Kidney tubule cell (primary cell): ENCODE measurements at places on chromosomes 13 and 19.

GRCh38 chr13:84774111-84774510 is 891.8 kb upstream of the SLITRK1 start:
- DNase-seq, result no peak

DNA sequence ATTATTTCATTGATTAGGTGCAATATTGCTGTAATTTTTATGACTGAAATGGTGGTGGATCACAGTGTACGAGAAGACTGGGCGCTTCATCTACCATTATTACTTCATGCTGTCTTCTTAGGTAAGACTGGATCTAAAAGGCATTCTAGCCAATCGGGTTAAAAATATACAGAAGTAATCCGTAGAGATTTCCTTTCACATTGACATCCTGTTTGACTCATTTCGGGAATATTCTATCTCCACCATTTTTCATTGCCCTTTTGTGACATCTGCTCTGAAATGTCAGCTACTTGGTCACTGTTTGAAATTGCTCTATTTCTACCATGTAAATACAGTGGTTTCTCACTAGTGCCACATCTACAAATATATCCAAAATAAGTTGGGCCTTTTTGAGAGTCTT is 90.2 kb downstream of the ZAR1L start:
- no peak for DNase-seq

- no peak for DNase-seq
These were observed 162.7 kb downstream of the KDM4B start for GRCh38 chr19:5131506-5132205.

GRCh38 chr19:48395499-48395898 is 2.0 kb downstream of the GRIN2D start:
- DNase-seq, result no peak

- DNase-seq, result no peak
These were observed 5.1 kb downstream of the CCL25 start for GRCh38 chr19:8057545-8058270.

DNA sequence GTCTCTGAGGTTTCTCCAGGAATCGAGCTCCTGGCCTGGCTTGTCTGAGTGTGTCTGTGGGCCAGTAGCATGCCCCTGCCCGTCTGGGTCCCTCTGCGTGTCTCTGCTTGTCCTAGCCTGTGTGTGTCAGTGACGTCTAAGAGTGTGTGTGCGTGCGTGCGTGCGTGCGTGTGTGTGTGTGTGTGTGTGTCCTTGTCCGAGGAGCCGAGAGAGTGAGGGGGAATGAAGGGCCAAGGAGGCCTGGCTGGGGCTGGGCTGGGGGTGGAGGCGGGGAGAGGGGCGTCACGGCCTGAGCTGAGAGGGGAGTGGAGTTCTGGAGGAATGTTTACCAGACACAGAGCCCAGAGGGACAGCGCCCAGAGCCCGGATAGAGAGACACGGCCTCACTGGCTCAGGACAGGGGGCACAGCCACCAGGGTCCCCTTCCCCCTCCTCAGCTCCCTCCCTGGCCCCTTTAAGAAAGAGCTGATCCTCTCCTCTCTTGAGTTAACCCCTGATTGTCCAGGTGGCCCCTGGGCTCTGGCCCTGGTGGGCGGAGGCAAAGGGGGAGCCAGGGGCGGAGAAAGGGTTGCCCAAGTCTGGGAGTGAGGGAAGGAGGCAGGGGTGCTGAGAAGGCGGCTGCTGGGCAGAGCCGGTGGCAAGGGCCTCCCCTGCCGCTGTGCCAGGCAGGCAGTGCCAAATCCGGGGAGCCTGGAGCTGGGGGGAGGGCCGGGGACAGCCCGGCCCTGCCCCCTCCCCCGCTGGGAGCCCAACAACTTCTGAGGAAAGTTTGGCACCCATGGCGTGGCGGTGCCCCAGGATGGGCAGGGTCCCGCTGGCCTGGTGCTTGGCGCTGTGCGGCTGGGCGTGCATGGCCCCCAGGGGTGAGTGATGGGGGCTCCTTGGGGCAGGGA is at the start of gene AXL:
AXL (plus strand) TSS at position 609 of the 893 bp plus-strand sequence; CDS start at position 779, 170 bp downstream.
- DNase-seq, result peak; percentile 79

DNA sequence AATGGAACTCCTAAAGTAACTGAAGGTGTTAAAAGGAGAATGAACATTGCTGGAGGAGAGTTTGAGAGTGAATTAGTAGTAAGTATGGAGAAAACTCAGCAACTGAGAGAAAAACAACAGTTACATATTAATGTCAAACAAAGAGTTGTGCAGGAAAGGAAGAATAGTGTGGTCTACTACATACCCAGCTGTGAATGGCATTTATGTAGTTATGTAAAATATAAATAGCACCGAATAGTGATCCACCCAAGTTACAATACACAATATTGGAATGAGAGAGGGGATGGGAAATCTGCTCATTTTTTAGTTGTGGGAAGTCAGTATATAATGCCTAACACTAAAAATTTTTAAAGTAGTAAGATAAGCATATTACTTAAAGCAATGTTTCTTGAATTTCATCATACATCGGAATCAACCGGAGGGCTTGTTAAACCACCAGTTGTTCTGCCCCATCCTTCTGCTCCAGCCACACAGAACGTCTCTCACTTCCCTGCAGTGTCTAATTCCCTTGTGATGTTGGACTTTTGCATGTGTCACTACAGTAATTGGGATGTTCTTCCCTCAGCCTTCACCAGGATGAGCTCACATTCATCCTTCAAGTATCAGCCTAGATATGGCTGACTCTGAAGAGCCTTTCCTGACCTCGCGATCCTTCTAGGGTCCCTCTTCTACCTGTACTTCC is 11.5 kb downstream of the CCDC70 start:
- no peak for DNase-seq

- DNase-seq, result no peak
These were observed 1.3 kb downstream of the UBE2S start for GRCh38 chr19:55406091-55406825.

- DNase-seq, result no peak
These were observed 82.8 kb downstream of the SIPA1L3 start for GRCh38 chr19:37989855-37990254.

DNA sequence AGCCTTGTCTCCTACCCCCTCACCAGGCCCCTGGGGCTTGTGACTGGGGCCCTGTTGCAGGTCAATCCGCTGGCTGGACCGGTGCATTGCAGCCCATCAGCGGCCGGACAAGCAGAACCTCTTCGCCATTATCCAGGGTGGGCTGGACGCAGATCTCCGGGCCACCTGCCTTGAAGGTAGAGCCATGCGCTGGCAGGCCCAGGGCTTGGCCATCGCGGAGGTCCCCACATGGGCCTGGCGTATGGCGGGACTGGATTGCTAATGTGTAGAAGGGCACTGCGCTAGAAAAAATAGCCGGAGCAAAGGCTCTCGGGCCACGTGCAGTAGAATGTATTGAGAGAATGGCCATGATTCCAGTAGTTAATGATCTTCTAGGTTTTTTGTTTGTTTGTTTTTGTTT is 6.2 kb downstream of the QTRT1 start:
- DNase-seq, result no peak

DNA sequence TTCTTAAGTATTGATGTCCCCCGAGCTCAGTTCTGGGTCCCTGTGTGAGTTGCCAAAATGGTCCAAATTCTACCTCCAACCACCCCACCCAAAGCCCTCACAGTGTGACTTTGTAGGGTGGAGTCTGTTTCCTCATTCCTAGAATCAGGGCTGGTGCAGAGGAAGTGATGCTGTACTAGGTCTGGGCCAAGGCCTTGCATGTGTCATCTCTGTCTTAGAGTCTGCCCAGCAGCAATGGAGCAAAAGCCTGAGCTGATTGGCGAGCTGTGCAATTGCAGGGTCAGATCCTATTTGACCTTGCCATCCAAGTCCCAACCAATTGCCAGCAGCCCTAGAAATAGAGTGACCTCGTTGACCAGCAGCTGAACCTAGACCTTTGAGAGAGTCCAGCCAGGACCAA is 97.0 kb upstream of the ANKRD10 start:
- peak; percentile 49 for DNase-seq

DNA sequence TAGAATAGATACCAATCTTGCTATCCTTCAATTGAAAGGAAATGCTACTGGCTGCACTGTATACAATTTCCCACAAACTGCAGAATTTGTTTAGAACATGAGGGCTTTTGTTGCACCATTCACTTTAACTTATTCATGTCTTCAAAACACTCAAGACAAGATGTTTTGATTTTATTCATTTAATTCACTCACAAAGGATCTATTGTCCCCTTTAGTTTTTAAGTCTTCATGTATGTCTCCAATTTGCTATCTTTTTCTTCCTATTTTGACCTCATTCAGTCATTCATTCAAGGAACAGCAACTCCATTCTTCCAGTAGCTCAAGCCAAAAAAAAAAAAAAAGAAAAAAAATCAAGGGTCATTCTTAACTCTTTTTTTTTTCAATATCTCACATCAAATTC is 130.6 kb upstream of the SOX21 start:
- DNase-seq, result no peak

- DNase-seq, result no peak
These were observed 8.3 kb upstream of the NALCN start for GRCh38 chr13:101424381-101425155.

DNA sequence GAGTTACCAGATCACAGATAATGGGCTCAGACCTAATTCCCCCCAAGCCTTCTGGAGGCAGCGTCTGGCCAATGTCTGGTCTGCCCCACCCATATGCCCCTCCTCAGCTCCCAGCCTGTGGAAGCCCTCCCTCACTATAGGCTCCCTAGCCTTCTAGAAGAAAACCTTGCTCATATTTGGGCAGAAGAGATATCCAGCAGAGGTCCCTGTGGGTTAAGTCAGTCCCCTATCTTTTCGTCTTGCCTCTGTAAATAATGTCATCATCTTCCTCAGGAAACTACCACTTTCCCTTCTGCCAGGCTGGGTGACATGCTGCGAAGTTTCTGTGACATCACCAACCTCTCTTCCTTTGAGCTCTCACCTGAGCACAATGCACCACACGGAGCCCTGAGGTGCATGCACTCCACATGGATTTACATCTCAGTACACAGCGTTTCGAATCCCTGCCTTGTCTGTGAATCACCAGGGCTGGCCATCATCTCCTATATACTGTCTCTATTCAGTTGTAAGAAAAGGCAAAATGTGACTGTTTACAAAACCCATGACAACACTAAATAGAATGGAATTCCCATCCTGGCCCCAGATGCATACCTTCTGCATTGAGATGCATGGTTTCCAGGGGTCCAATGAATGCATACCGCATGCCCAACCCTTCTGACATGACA is 112.8 kb downstream of the CRYL1 start:
- no peak for DNase-seq

DNA sequence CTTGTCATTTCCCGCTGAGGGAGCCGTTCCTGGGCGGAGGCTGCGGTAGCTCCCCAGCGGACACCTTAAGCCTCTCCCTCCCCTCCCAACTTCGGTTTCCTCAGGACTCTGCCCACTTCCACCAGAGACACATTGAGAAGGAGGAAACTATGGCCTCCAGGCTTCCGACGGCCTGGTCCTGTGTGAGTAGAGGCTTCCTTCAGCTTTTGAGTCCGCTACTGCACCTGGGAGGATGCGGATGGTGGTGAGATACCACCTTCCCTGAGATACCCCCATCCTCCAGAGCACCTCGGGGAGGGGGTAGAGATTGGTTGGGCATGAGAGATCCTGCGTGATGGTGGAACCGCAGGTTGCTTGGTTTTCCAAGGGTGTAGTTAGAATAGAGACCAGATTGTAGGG is 955 bp downstream of the ZNF274 start:
- DNase-seq, result no peak

- DNase-seq, result peak; percentile 97
These were observed 27.2 kb downstream of the COMP start for GRCh38 chr19:18763674-18764590.

GRCh38 chr19:48807590-48808308 is 3.1 kb downstream of the BCAT2 start:
- peak; percentile 23 for DNase-seq

- no peak for DNase-seq
These were observed 213.8 kb downstream of the DCLK1 start for GRCh38 chr13:35917252-35917941.

DNA sequence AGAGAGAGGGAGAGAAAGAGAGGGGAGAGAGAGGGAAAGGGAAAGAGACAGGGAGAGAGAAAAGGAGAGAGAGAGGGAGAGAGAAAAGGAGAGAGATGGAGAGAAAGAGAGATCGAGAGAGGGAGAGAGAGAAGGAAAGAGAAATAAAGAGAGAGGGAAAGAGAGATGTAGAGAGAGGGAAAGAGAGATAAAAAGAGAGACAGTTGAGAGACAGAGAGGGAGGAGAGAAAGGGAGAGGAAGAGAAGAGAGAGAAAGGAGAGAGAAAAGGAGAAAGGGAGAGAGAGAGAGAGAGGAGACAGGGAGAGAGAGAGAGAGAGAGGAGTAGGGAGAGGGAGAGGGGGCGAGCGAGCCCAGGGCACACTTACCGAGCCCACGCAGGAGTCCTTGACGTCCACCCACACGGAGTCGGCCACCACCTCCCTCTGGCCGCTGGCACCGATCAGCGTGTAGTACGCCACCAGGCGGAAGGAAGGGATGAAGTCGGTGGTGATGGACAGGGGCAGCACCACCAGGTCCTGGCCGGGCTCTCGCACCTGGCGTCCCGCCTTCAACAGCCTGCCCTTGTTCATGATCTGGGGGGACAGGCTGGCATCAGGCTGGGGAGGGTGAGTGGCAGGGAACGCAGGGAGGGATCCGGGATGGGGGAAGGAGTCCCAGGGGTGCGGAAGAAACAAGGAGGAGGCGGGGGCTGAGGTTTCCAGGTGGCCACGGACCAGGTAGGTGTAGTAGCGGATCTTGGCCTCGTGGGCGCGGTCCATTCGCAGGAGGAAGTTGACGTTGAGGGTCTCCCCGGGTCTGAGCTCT is 10.0 kb downstream of the C3 start:
- DNase-seq, result no peak

DNA sequence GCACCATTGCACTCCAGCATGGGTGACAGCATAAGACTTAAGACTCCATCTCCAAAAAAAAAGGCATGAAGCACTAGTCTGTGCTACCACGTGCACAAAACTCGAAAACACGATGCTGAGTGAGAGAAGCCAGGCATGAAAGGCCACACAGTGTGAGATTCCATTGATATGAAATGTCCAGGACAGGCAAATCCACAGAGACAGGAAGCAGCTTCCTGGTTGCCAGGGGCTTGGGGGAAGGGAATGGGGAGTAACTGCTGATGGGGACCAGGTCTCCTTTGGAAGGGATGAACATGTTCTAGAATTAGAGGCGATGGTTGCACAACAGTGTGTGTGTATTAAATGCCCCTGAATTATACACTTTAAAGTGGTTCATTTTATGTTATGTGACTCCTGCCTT is 15.9 kb upstream of the JUND start:
- DNase-seq, result peak; percentile 73

- no peak for DNase-seq
These were observed 72.4 kb upstream of the CLDN10 start for GRCh38 chr13:95480131-95480545.

GRCh38 chr19:3570606-3571011 is 2.1 kb upstream of the HMG20B start:
- DNase-seq, result no peak

DNA sequence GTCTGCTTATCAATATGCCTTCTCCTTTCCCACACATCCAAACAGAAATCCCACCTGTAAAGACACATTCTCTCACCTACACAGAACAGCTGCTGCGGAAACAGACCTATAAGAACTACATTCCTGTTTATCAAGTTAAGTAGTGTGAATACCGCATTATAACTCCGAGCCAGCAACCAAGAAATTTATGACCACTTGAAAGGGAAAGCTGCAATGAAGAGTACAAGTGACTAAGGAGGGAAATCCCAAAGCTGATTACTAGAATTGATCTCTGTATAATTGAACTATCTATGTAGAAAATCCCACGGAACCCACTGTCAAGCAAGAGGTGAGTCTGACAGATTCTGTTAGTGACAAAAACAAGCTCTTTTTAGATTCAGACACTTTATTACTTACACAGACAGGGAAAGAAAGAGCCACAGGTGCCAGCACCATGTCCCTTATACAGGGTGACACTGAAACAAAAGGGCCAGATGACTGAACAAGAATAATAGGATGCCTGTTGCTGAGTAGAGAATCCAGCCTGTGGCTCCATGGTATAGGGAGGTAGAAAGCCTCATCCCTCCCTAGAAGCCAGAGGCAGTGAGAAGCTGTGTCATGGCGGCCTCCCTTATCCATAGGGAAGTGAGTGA is 1.6 kb upstream of the IGFL4 start:
- no peak for DNase-seq
